Right ventricle myocardium inferior (tissue), 1 donor: ENCODE measurements at places on chromosomes 3 and 15. TPM values are rescaled to one million over a fixed set of nuclear protein-coding genes. Genes with fewer than 3 reads are reported as not detected.

- no peak for DNase-seq
These were observed 35.7 kb upstream of the ZNF770 start for GRCh38 chr15:35023804-35024203.

GRCh38 chr15:84772031-84772430 is 23.6 kb downstream of the ZNF592 start:
- no peak for DNase-seq

GRCh38 chr3:47443611-47443995 is 32.1 kb downstream of the SCAP start:
- no peak for DNase-seq

TGM4 gene
- not detected for total RNA-seq

DIS3L gene
- total RNA-seq = 40.3 TPM

- DNase-seq = no peak
These were observed 115.1 kb downstream of the LIPC start for GRCh38 chr15:58546635-58547627.

- DNase-seq = no peak
These were observed 50.9 kb downstream of the RGMA start for GRCh38 chr15:93037820-93038705.

TMOD2 gene
- total RNA-seq = 9.5 TPM

COL6A6 gene
- 2.2 TPM for total RNA-seq
